ENCODE measurements at places on chromosomes 7 and 10. TPM values are rescaled to one million over a fixed set of nuclear protein-coding genes. Genes with fewer than 3 reads are reported as not detected.

Gene TMEM196
- 2.4 TPM for total RNA-seq

Gene SYT15
- 4.5 TPM for total RNA-seq

GRCh38 chr10:71437537-71438092 is 40.9 kb downstream of the CDH23 start:
- no peak for DNase-seq

GRCh38 chr10:98433881-98434732 is 12.6 kb downstream of the HPS1 start:
- no peak for DNase-seq

DNA sequence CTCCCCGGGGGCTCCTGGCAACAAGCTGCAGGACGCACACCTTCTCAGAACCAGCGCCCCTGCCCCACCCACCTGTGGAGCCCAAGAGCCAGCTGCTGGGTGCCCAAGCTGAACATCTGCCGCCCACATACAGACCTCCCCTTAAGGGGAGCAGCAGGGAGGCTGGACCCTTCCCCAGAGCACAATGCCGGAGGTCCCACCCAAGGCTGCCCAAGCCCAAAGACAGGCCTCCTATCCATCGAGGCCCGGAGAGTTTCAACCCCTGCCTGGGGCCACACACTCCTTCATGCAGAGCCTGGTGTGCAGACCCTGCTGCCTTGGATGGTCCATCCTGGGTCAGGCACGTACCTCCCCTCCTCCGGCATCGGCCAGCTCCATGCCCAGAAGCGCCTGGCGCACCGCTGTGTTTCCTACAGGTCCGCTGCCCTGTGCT is 48.7 kb downstream of the VIPR2 start:
- DNase-seq = no peak

Gene TFPI2
- total RNA-seq = 5.4 TPM

Gene ANXA8
- 0.17 TPM for total RNA-seq

Gene CFTR
- total RNA-seq = 7.2 TPM

Gene SLK
- total RNA-seq = 55.3 TPM

- DNase-seq = no peak
These were observed 61.5 kb upstream of the RAPGEF5 start for GRCh38 chr7:22418251-22419046.

- peak; percentile 35 for DNase-seq
These were observed 251.0 kb downstream of the NSUN6 start for GRCh38 chr10:18400201-18400905.

Gene CPA2
- not detected for total RNA-seq

DNA sequence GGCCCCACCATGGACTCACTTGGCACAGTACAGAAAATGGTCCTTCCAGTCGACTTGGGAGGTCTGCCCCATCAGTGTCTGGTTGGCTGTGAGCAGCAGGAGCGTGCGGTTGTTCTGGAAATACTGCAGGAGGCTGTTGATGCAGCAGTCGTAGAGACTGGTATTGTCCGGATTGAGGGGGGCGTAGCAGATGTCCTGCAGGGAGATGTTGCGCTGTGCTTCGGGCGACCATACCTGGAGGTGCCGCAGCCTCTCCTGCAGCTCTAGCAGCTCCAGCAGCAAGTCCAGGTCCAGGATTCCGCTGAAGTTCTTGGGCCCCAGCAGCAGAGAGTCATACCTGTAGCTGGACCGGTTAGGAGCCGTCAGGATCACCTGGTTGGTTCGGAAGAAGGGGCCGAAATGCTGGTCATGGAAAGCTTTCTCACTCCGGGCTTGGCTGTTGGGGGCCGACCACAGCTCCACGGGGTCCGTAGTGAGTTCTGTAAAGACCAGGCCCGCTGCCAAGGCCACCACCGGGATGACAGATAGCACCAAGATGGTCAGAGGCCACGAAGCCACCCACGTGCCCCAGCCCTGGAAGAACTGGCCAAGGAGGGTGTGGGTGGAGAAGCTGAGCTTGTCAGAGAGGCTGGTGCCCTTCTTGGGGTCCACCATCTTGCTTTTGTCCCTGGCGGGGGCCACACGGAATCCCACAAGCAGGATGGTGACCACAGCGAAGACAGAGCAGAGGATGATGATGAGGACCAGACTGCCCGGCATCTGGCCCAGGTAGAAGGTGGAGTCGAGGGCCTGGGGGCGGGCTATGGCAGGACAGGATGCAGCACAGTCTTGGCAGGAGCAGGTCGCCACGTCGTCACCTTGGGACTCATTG is 2.1 kb downstream of the NPC1L1 start:
- no peak for DNase-seq

GRCh38 chr10:35819736-35820135 is 177.6 kb upstream of the FZD8 start:
- DNase-seq = no peak

Gene MTG1
- total RNA-seq = 23.4 TPM

DNA sequence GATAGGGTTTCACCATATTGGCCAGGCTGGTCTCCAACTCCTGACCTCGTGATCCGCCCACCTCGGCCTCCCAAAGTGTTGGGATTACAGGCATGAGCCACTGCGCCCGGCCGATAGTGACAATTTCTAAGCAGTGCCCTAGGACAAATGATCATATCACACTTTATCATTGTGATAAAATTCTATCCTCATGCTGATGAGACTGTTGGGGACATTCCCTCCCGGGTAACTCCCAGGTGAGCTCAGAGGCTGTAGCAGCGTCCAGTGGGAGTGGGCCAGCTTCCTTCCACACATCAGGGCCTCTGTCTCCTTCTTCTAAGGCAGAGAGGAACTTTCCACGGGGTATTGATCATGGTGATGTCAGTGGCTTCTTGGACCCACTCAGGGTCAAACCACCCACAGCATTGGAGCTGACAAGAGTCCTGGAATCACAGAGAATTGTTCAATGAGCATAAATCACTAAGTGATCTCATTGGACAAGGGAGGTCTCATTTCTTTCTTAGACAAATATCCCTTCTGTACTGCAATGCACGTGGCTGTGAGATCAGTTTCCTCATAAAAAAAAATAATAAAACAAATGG is 256.1 kb downstream of the KLF6 start:
- no peak for DNase-seq

DNA sequence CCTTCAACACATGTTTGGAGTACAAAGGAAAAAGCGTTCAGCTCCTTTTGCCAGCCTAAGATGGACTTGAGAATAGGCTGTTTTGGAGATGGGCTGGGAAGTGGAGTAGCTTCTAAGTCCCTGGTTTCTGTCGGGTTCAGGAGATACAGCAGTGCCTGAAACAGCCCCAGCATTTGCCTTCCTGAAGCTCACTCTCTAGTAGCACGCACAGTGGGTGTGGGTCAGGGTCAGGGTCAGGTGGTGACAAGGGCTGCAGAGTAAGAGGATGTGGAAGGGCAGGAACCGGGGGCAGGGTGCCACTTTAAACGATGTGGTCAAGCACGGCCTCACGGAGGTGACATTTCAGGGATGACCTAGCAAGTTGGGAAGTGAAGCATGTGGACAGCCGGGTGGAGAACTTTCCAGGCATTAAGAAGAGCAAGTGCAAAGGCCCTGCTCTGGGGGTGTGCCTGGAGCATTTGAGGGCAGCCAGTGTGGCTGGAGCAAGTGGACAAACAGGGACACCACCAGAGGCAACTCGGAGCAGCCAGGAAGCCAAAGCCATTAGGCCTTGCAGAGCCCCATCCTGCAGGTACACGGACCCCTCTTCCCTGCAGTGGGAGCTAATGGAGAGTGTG is 382.2 kb upstream of the ZMIZ1 start:
- no peak for DNase-seq

GRCh38 chr7:75638594-75639070 is 100.1 kb downstream of the HIP1 start:
- peak; percentile 39 for DNase-seq

Gene FOXP2
- 18.0 TPM for total RNA-seq

Gene CALD1
- total RNA-seq = 139 TPM

DNA sequence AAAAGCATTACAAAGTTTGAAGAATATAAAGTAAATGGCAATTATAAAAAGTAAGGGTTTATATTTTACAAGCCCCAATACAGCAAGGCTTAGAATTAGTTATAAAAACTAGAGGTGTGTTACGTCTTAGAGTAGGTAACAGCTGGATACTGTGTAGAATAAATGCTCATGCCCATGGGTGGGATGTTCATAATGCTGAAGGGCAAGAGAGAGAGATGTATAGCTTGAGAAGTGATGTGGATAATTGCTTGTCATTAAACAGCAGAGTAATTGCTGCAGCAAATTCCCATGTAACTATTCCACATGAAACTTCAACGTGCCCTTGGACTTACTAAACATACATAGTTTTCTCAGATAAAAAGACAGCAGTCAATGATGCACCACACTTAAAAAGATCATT is 233.8 kb downstream of the IMMP2L start:
- DNase-seq = peak; percentile 63

DNA sequence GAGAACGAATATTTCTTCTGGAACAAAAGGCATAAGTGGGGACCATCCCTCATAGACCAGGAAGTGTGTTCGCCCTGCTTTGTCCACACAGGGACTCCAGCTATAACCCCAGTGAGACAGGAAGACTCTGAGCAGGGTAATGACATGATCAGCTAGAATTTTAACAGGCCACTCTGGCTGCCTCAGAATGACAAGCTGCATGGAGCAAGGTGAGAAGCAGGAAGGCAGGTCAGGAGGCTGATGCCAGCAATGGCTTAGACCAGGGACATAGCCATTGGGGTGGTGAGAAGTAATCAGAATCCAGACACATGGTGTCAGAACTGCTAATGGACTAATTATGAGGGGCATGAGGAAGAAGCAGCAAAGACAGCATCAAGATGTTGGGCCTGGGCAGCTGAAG is 264.6 kb downstream of the GRID1 start:
- DNase-seq = no peak

DNA sequence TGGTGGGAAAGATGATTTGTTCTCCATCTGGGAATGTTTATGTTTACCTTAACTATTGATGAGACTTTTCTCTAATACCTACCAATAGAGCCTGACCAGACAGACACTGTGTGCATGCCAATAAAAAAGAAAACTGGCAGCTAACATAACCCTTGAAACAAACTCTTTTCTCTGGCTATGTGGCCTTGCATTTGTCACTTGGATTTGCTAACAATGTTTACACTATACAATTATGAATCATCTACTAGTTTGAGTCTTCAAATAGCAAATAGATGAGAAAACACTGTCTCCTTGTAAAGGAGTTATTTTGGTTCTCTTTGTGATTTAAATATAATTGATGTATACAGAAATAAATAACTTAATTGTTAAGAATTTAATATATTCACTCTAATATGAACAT is 273.1 kb downstream of the SEMA3D start:
- no peak for DNase-seq

Gene PNLIPRP3
- not detected for total RNA-seq

GRCh38 chr10:51057925-51058324 is 16.4 kb upstream of the PRKG1 start:
- DNase-seq = no peak

Gene CHAT
- total RNA-seq = 0.61 TPM

Gene DPY19L1
- total RNA-seq = 52.5 TPM

DNA sequence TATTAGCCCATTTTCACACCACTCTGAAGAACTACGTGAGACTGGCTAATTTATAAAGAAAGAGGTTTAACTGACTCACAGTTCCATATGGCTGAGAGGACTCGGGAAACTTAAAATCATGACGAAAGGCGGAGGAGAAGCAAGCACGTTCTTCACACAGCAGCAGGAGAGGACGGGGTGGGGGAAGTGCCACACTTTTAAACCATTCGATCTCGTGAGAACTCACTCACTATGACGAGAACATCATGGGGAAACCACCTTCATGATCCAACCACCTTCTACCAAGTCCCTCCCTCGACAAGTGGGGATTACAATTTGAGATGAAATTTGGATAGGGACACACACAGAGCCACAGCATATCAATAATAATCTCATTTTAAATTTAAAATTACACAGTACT is 80.2 kb downstream of the VWDE start:
- DNase-seq = no peak

Gene PIK3CG
- total RNA-seq = 3.4 TPM

- no peak for DNase-seq
These were observed 74.3 kb downstream of the SVOPL start for GRCh38 chr7:138626846-138627245.

DNA sequence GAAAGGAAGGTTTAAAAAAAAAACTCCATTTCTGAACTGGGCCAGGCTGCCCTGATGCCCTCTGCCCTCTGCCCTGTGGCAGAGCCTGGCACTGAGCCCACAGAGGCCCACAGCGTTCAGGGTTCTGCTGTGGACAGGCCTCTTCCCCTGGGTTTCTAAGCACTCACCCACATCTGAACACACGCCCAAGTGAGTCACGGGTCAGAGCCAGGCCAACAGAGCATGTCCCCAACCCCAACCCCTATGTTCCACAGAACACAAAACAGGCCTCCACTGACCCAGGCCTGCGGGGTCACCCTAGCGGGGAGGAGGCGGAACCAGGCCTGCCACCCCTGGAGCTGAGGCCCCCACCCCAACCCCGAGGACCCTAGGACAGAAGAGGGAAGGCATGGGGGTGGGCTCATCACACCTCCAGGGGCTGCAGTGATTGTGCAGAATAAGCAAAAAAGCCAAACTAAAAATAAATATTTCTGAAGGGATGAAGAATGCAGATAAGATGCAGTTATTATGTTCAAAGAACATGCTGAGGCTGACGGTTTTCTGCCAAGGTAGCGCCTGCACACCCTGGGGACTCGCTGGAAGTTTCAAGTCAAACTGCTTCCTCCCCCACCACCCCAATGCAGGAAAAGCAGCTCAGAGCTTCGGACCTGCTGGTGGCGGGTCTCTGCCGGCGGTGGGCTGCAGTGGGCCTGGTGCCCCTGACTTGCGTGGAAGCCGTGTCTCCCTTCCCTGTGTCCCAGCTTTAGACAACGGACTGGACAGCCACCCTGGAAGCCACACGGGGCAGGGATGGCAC is 5.4 kb downstream of the WDR86 start:
- DNase-seq = peak; percentile 18

DNA sequence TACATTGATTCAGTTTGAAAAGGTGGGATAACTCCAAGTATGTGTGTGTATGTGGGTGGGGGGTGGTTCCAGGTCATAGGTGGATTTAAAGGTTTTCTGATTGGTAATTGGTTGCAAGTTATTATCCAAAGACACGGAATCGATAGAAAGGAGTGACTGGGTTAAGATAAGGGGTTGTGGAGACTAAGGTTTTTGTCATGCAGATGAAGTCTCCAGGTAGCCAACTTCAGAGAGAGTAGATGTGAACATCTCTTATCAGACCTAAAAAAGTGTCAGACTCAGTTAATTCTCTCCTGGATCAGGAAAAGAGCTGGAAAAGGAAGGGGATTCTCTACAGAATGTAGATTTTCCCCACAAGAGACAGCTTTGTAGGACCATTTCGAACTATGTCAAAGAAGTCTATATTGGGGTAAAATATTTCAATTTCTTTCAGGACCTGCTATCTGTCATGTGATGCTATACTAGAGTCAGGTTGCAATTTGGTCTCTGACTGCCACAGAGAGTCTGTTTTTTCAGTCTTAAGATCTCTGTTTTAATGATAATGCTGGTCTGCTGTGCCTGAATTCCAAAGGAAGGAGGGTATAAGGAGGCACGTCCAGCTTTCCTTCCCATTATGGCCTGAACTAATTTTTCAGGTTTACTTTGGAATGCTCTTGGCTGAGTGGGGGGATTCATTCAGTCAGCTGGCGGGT is 3.6 kb downstream of the C7orf57 start:
- DNase-seq = no peak
